Vagina (tissue), 2 donors: ENCODE measurements at places on chromosomes 4 and X.

DNA sequence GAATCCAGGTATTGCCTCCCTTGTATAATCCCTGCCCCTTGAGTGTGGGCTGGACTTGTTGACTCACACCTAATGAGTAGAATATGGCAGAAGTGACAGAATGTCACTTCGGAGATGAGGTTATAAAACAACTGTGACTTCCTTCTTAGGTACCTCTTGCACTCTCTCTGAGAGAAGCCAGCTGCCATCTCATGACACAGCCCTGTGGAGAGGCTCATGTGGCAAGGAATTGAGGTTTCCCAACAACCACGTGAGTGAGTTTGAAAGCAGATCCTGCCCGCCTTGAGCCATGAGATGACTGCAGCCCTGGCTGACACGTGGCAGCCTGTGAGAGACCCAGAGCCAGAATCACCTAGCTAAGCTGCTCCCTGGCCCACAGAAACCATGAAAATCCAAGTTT lies 13.5 kb downstream of the ASB11 start:
- no peak for DNase-seq

DNA sequence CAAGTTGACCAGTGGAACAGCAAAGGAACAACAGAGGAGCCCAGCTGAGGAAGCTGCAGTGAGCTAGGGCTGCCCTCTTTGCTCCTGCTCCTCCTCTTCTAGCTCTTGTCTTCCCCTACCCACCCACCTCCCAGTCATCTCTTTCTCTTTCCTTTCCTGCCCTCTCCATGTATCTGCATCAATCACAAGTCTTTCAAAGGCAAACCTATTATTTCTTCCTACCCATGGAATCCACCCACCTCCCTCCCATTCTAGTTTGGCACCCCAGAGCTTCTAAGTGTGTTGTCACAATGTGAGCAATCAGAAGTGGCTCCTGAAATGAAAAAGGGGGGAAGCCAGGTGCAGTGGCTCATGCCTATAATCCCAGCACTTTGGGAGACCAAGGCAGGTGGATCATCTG lies 69.3 kb downstream of the TSC22D3 start:
- DNase-seq, result no peak

DNA sequence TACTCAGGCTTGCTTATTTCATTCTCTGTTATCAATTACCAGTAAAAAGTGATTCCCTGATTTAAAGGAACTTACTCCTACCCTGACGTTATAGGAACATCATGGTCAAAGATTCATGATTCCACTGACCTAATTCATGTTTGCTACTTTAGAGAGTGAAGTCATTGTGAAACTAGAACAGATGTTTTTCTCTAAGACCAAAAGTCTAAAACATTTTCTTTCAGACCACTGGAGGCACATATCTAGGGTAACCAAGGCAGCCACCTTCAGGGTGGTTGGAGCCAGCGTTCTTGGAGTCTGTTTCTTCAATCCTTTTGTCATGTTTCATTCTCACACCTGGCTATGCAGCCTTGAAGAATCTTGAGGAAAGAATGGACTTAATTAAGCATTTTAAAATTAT lies 77.8 kb downstream of the GALNTL6 start:
- no peak for DNase-seq

DNA sequence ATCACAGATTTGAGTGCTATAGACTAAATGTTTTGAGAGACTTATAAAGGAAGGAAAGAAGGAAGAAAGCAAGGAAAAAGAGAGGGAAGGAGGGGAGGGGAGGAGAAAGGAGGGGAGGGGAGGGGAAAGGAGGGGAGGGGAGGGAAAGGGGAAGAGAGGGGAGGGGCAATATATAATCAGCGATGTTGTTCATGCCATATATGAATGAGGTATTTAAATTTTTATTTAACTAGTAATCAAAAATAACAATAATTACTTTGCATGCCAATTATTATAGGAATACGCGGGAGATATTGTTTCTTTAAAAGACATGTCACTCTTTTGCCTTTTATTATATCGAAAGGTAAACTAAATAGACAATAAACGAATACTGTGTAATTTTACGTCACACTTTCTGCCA lies 1029.7 kb downstream of the FAT4 start:
- no peak for DNase-seq

DNA sequence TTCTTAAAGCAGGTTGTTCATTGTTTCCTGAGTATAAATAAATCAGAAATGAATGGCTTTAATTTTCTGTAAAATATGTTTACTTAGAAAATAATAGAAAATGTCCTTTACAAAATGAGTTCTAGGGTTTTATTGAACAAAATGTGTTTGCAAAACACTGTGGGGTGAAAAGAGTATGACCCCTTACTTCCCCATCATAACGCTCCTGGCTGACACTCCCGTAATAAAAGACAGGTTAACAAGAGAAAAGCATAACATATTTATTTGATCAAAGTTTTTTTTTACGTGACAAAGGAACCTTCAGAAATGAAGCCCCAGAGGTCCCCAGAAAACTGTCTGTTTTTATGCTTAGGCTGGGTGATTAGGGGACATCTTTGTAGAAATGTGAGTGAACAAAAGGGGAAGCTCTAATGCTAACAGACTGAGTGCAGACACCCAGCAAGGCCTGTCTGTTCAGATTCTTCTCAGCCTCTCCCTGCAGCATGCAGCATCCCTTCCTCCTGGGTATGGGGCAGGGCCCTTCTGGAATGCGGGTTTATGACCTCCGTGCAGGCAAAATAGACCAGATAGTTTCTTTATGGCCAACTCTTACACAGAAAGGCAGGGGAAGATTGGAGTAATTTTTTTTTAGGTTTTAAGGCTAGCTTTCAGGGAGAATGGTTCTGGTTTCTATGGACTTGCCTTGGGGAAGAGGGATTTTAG lies 26.1 kb downstream of the ZFP42 start:
- DNase-seq, result no peak

DNA sequence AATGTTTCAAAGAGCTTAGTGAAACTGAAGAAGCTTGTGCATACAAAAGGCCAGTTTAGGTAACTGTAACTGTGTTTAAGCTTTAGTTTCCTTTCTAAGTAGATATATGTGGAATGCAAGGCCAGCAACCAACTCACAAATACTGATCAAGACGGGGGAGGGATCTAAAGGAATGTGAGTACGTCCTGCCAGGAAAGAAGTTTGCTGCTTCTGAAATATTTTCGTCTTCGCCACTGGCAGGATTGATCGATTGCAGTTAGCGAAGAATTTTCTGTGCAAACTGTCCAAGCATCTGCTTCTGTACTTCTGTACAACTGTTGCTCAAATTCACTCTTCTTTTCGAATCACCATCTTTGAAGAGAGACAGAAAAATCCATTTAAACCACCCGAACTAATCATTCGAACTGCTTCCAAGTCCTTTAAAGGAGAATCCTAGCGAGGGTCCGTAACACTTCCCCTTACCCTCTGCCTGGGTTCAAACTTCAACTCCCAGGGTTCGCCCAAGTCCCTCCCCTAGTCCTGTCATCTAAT lies 373 bp upstream of the INTS6L start:
- DNase-seq, result no peak

GRCh38 chr4:169952236-169953002 lies 73.8 kb downstream of the MFAP3L start:
- no peak for DNase-seq

DNA sequence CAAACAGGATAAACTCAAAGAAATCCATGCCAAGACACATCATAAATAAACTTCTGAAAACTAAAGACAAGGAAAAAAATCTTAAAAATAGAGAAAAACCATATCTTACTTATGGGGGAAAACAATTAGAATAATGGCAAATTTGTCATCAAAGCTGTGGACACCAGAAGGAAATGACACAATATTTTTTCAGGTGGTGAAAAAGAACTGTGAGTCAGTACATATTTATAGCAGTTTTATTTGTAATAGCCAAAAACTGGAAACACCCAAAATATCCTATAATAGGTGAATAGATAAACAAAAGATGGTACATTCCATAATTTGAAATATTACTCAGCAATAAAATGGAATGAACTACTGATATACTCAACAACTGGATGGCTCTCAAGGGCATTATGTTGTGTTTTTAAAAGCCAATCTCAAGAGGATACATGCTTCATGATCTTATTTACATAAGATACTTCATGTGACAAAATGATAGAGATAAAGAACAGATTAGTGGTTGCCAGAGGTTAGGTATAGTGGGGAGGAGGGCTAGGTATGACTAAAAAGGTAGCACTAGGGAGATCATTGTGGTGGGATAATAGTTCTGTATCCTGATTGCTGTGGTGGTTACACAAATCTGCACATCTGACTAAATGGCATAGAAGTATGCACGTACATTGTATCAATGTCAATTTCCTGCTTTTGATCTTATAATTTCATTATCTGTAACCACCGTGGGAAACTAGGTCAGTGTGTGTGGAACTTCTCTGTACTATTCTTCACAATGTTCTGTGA lies 191.9 kb downstream of the PPP1R2C start:
- DNase-seq, result no peak

- DNase-seq, result no peak
Measured at GRCh38 chrX:38108364-38108763, 102.0 kb downstream of the SYTL5 start.

DNA sequence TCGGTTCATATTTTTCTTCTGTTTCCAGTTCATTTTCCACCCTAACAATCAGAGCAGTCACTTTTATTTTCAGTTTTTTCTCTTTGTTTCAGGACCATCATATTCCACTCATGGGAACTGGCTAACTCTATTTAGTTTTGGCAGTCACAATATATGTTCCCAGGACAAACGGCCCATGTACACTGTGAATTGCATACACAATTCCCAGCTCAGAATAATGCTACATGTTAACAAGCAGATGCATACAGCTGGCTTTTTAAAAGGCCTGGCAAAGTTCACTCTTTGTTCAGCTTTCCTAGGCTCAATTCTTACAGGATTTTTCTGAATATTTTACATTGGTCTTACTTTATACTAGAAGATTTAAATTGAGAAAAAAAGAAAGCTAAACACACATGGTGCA lies 224.9 kb downstream of the ANKRD50 start:
- no peak for DNase-seq

DNA sequence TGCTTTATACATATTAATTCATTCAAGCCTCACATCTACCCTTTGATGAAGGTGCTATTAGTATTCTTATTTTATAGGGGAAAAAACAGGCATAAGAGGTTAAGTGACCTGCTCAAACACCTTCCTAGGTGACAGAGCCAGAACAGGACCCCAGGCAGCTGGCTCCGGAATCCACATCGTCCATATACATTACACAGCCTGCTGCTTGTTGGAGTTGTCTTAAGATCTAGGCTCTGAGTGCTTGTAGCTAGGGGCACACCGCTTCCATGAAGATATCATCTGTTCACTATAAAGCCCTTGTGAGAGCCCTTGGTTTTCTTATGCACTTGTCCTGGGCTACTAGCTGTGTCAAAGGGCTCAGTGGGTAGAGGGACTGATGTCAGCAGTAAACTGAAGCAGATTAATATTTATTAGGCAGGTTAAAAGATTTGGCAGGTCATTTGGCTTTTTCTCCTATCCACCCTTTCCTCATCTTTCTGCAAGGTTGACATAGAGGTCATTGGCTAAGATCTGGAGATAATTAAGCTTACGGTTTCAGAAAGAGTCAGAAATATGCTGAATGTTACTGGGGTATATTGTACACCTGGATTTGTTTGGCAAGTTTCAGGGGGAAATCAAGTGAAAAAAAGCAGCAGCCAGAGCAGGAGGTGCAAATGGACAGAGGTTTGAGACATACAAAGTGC lies 195.4 kb downstream of the SOWAHB start:
- DNase-seq, result no peak

GRCh38 chr4:2291705-2292645 lies 30.1 kb upstream of the MXD4 start:
- DNase-seq, result no peak

DNA sequence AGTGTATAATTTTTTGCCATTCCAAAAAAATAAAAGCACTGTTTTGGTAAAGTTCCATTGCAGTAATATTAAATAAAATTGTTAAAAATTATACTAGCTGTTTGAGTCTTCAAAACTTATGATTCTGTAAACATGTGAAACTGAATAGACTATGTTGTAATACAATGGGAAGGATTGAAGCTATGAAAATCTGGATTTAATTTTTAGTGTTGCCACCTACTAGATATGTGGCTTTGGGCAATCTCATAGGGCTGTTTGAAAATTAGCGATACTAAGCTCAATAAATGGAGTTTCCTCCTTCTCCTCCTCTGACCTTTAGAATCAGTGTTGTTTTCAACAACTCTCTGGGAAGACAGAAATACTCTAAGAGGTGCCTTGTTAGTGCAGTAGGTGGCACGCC lies 4.5 kb downstream of the PGRMC2 start:
- no peak for DNase-seq

DNA sequence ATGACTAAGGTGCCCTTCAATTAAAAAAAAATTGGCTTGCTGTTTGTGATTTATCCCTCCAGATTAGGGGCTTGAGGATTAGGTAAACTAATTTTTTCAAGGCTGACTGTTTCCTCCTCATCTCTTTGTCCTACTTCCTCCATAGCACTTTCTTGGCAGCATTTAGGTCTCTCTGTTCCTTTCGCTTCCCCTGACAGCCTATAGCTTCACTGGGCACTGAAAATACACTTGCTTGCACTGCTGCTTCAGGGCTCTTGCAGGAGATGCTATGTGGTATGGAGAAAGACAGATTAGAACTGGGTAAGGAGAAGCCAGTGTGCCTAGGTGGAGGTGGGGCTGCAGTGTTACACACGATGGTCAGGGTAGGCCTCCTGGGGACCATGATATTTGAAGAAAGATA lies 112.3 kb upstream of the SFRP2 start:
- DNase-seq, result no peak

GRCh38 chrX:257681-258289 lies 23.4 kb upstream of the PLCXD1 start:
- DNase-seq, result no peak

- DNase-seq, result no peak
Measured at GRCh38 chr4:27006646-27007045, 146.0 kb downstream of the STIM2 start.

GRCh38 chrX:134374294-134374693 lies 85.7 kb upstream of the HPRT1 start:
- DNase-seq, result no peak

GRCh38 chr4:64533637-64534036 lies 124.4 kb upstream of the TECRL start:
- DNase-seq, result no peak

DNA sequence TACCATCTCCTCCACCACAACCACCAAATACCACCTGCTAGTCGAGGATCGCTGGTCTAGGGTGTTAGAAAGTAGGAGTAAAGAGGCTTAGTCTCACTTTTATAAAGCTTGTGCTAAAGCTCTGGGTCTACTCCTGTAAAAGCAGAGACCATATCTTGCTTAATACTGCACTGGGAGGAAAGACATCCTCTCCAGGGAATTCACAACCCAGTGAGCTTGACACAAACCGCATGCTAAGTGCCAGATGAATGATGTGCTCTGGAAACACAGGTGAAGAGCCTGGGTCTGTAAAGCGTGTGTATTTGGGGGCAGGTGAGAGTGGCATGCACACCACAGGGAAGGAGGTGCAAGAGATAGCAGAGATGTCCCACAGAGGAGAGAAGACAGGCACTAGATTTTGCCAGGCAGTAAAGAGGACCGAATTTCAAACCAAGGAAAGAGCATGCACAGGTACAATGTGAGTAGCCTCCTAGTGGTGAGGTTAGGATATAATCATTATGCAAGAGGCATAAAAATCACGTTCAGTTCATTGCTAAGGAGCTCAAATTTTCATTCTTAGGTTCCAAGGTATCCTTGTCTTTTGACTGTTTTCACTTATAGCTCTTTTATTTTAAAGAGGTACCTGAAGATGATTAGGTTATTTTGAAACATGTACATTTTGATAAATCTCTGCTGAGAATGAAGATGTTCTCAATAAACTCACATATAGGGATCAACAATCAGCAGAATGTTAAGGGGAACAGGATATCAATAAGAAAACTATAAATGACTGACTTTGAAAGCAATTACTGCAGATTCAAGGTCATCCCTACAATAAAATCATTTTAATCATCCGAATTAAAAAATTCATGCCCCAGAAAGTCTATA lies 20.7 kb downstream of the TAPT1 start:
- DNase-seq, result no peak
